Hematopoietic multipotent progenitor cell treated with erythropoietin and hydrocortisone succinate and interleukin-3 and kit ligand, for 15 days (in vitro differentiated cells): ENCODE measurements at places on chromosomes 16 and 17.

GRCh38 chr17:4980644-4981216 is 6.7 kb downstream of the CAMTA2 start:
- peak; percentile 63 for DNase-seq

DNA sequence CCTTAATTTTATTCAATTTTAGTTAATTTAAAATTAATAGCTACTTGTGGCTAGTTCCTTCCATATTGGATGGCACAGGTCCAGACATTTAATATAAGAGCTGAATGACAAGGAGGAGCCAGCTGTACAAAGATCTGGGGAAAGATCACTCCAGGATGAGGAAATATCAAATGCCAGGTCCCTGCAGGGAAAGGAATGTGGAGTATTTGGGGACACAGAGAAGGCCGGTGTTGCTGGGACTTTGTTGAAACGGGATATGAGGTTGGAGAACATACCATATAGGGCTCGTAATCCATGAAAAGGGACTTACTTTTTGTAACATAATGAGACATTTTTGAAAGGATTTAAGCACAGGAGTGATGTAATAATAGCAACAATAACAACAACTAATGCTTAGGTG is 426.8 kb downstream of the HS3ST4 start:
- no peak for DNase-seq

GRCh38 chr17:17087424-17088015 is 45.3 kb downstream of the MPRIP start:
- no peak for DNase-seq

DNA sequence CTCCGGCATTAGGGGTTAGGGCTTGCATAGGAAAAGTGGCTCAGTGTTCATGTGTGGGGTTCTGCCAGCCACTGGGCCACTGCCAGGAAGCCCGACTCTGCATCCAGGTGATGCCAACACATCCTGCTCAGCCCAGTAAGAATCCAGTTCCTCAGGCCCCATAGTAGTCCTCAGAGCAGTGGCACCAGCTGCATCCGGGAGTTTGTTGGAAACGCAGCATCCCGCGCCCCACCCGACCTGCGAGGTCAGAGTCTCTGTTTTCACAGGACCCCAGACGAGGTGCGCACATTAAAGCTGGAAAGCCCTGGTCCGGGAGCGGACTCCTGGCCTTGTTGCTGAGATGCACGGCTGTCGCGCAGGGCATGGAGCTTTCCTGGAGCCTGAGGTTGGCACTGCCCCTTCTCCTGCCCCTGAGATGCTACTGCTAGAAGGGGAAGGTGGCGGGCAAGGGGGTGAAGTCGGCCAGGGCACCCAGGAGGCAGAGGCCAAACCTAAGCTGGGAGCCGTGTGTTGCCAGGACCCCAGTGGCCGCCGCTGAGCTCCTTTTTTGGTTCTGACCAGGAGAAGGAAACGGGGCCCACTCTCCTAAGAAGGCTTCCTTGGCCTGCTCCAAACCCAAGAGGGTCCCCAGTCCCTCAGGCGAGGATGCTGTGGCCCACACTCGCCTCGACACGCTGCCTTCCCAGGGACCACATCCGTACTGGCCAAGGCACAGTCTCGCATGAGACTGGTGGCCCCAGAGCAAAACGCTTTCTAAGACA is 44.4 kb downstream of the NOS2 start:
- no peak for DNase-seq

DNA sequence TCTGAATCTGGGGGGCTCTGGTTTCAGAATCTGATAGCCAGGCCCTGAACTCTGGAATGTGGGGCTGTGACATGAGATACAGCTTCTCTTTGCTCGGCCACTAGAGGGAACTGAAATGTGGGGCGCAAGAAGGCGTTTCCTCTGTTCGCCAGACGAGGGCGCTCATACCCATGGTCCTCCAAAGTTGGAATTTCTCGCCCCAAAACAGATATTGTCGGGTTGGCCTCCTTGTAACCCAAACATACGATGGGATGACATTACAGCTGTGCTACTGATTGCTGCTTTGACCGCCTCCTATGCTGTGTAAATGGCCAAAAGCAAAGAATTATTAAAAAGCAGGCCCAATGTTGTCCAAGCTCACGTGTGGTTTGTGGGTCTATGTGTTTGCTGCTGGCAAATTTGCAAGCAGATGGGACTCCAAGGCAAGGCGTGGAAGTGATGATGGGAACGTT is 13.1 kb upstream of the MSI2 start:
- DNase-seq: peak; percentile 80

DNA sequence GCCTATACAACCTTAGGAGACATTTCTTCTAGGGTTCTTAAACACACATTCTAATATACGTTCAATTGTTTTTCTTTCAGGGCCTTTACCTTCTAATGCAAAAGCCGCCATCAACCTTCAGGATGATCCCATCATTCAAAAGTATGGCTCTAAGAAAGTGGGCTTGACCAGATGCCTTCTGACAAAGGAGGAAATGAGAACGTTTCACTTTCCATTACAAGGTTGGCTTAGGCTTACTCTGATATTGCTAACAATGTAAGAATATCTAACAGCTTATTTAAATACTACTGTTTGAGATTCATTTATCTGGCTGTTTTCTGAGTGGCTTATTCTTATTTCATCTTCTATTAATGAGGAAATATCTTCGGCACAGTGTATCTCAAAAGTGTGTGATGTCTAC is 15.4 kb downstream of the REXO5 start:
- DNase-seq: no peak

DNA sequence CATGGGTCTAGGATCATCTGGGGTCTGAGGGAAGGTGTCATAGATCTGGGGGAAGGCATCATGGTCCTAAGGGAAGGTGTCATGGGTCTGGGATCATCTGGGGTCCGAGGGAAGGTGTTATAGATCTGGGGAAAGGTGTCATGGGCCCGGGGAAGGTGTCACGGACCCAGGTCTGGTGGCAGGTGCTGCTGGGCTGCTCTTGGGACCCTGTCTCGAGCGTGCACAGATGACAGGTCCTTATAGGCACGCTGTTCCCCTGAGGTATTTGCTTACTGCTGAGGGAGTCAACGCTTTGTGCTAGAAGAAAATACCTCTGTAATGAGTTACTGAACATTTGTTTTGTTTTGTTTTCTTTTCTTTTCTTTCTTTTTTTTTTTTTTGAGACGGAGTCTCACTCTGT is 1.4 kb downstream of the RAB40C start:
- no peak for DNase-seq

- no peak for DNase-seq
Observed at GRCh38 chr17:20091174-20092029, 82.2 kb downstream of the SPECC1 start.

DNA sequence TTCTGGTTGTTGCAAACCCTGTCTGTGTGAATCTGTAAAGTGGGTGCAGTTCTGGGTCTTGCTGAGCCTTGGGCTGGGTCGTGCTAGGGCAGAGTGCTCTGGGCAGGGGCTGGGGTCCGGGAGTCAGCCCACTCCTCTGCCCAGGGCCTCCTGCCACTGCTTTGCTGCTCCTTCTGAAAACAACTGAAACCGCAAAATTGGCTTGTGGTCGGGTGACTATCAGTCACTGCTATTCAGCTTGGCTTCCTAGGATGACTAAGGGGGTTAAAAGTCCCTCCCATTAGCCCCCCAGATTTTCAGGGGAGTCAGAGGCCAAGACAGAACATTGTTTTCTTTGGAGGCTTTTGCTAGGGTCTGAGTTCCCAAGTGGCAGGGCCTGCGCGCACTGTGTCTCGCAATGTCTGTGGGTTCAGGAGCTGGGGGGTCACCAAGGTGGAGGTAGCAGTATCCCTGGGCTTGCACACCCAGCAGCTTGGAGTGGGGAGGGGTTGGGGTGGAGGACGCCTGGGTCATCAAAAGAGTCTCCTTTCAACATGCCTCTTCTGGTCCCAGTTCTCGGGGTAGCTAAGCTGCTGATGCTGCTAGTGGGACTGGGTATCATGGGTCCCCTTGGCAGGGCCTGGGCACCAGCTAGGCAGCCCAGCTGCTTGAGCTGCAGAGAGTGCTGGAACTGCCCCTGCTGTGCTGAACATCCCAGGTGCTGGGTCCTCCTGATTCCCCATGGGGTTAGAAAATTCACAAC is 13.5 kb upstream of the TBX21 start:
- no peak for DNase-seq

DNA sequence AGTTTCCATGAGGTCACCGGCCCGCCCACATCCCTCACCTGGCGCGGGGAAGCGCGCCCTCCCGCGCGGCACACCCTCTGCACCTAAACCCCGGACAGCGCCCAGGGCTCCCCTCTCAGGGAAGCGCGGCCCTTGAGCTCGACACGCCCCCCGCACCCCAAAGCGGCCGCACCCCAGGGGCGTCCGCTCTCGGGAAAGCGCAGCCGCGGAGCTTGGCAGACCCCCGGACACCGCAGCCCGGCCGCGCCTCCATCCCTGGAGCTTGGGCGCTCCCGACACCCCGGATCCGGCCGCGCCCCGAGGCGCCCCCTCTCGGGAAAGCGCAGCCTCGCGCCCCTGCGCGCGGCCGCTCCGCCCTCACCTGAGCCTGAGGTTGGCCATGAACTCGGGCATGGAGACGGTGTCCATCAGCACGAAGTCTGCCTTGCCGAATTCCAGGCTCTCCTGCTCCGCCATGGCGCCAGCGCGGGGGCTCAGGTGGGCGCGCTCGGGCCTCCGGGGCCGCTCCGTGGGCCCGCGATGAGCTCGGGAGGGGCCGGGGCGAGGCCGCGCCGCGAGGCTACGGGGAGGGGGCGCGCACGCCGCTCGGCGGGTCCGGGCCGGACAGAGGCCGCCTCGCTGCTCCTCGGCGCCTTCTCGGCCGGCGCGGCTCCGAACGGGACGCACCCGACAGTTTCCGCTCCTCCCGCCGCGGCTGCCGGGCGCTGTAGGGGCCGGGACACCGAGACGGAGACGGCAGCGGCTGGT is at the start of gene MYO1D:
TSS of gene MYO1D (minus strand) at position 708 of the 747 bp plus-strand sequence. CDS start at position 456, 252 bp downstream.
- peak; percentile 65 for DNase-seq

DNA sequence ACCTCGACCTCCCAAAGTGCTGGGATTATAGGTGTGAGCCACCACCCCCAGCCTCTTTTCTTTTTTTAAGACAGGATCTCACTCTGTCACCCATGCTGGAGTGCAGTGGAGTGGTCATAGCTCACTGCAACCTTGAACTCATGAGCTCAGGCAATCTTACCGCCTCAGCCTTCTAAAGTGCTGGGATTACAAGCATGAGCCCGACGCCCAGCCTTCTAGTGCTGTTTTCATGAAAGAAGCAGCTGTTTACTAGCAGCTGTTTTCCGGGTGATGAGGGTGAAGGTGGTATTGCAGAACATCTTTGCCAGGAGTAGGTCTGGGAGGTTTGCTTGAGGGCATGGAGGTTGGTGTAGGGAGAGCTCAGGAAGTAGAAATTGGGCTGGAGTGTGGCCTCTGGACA is 2.0 kb downstream of the ADCY7 start:
- DNase-seq: no peak

GRCh38 chr16:63613701-63614100 is 1508.2 kb downstream of the CDH11 start:
- DNase-seq: no peak

GRCh38 chr17:58005031-58005727 is 1.9 kb downstream of the SRSF1 start:
- DNase-seq: no peak

DNA sequence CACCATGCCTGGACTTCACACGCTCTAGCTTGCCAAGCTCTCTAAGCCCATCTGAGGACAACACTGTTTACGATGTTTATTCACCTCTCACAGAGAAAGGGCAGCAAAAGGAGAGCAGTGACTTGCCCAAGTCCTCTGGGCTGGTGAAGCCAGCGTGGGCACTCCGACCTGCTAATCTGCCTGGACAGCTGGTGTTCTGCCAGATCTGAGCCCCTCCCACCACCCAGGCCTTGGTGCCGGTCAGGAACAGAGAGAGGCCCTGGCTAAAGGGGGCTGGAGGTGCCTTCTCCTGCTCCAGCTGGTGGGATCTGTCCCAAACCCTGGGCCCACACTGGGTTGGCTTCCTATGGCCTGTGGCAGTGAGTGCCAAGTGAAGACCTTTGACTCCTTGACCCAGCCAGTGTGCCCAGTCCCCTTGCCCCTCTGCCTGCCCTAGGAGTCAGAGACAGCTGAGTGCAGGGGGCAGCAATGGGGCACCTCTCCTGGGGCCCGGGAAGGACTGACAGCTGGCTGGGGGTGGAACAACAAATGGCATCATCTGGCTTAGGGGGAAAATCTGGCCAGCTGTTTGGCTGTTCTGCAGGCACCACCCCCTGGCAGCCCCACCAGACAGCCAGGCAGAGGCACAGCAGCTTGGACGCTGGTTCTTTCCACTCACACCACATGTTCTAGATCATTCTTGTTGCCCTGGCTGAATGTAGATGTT is 1.8 kb upstream of the SLC4A1 start:
- DNase-seq: peak; percentile 79

DNA sequence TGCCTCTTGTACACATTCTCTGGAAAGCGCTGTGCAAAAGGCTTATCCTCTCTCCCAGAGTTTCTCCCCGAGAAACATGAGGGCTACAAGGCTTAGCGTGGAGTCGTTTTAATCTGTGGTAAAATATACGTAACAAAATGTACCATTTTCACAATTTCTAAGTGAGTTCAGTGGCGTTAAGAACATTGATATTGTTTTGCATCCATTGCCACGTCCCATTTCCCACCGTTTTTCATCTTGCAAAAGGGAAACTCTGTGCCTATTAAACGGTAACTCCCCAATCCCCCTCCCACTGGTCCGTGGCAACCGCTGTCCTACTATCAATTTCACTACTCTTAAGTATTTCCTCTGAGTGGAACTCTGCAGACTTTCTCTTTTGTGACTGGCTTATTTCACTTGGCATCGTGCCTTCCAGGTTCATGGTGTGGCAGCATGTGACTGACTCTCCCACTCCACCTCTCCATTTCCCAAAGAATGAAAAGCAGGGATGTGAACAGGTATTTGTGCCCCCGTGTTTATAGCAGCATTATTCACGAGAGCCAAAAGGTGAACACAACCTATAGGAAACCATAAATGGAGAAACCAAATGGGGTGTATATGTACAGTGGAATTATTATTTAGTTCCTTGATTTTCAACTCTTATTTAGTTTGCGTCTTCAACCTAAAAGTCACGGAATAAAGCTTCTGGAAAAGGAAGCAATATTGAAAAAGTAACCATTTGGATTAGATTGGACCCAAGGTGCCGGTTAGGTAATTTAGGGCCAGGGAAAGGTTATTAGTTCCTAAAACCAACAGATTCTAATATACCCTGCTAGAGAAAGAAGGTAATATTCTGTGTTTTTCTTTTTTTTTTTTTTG is 1.1 kb upstream of the USP32 start:
- DNase-seq: peak; percentile 52

DNA sequence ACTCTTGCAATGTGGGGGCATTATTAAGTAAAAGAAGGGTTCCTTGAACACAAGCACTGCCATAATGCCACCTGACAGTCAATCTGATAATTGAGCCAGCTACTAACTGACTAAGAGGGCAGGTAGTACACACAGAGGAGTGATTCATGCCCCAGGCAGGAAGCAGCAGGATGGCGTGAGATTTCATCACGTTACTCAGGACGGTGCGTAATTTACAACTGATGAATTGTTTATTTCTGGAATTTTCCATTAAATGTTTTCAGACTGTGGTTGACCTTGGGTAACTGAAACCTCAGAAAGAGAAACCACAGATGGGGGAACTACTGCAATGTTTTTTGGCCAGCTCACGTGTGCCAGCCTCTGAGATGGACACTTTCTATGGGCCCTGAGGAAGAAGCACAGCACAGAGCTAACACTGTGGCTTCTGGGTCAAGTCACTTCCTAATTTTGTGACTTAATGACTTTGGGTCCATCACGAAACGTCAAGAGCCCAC is 46.7 kb downstream of the C17orf67 start:
- no peak for DNase-seq

- peak; percentile 53 for DNase-seq
Observed at GRCh38 chr17:36703860-36704266, 102.5 kb downstream of the MRM1 start.
